RCC 7860 (cell line): ENCODE measurements at places on chromosomes 6 and 20.

GRCh38 chr6:20873425-20874190 is 339.4 kb downstream of the CDKAL1 start:
- no peak for DNase-seq

GRCh38 chr6:124743420-124743819 is 218.8 kb upstream of the RNF217 start:
- no peak for DNase-seq

GRCh38 chr6:62740171-62740570 is 454.1 kb upstream of the KHDRBS2 start:
- DNase-seq: no peak

GRCh38 chr20:41501376-41501775 is 116.8 kb downstream of the CHD6 start:
- DNase-seq: no peak

DNA sequence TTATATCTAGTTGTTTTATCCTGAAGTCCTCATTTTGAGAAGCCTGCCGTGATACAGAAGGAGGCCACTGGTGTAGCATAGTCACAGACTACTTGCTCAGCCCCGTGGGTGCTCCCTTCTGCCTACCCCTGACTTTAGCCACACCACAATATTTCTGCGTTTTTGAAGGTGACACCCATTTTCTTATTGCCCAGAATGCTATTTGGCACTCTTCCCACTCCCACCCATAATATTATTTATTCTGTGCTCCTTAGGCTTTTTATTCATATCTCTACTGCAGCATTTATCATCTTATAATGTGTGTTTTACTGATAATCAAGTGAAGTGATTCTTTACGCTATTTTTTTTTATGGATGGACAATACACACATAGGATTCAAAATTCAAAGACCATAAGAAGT is 107.3 kb downstream of the OR2B2 start:
- DNase-seq: no peak

DNA sequence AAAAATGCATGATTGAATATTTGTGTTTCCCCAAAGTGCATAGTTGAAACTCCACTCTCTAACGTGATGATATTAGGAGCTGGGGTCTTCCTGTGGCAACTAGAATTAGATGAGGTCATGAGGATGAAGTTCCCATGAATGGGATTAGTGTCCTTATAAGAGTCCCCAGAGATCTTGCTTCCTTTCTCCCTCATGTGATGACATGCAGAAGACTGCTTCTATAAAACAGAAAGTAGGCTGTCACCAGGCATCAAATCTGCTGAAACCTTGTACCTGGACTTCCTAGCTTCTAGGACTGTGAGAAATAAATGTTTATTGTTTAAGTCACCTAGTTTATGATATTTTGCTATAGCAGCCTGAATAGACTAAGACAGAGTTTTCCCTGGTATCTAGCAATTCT is 586.5 kb upstream of the EPHA7 start:
- DNase-seq: no peak

DNA sequence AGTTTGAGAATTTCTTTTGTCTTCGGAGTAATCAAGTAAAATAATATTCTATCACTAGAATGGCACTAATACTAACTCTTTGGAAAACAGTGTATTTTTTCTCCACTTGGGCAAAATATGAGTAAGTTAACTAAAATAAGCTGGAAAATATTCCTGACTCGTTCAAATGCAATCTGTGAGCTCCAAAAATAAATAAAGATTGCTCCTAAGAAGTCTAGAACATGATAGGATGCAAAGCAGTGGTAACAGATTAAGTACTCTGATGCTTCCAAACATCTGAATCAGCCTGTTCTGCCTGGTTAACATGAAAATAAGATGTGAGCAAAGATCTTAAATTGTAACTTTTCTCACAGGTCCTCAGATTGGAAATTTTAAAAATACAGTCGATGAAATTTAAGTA is 285.1 kb upstream of the ID4 start:
- DNase-seq: no peak

DNA sequence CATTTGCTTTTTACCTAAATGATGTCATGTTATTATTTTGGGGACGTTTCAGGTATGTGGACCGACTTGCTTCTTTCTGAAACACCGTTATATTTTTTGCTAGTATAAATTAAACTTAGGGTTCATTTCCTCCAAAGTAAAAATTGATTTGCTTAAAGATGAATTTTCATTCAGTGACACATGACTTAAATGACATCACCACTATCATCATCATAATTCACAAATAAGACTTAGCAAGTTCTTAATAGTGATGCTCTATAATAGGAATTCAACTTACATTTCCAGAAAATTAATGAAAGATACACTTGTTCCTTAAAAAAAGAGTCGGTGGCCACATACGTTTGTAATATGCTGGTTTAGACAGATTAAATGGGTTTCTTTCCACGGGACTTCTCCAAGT is 9.3 kb downstream of the IRF4 start:
- no peak for DNase-seq

DNA sequence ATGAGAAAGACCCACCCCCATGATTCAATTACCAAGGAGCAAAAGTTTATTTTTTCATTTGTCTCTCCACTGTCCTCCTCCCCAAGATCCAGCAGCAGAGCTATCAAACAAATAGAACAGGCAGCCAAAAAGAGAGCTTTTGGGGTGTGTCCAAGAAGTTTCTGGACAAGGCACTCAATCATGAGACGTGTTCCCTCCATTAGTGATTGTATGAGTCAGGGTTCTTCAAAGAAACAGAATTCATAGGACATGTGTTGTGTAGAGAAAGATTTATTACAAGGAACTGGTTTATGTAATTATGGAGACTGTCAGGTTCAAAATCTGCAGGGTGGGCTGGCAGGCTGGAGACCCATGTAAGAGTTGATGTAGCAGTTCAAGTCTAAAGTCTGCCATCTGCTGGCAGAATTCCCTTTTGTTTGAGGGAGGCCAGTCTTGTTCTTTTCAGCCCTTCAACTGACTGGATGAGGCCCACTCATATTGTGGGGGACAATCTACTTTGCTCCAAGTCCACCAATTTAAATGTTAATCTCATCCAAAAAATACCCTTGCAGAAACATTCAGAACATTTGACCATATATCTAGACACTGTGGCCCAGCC is 248.1 kb upstream of the OPRM1 start:
- DNase-seq: no peak

GRCh38 chr6:131136021-131136786 is 937 bp downstream of the AKAP7 start:
- no peak for DNase-seq

GRCh38 chr6:43636308-43636659 is 644 bp downstream of the MAD2L1BP start:
- no peak for DNase-seq

DNA sequence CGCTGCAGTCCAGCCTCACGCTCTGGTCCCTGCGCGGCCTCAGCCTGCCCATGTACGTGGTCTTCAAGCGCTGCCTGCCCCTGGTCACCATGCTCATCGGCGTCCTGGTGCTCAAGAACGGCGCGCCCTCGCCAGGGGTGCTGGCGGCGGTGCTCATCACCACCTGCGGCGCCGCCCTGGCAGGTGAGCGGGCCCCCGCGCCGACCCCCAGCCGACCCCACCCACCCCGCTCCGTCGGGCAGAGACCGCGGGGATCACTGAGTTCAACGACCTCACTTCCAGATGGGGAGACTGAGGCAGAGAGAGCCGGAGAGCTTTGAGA is 545 bp downstream of the SLC35D3 start:
- no peak for DNase-seq
